GM12878 (cell line): ENCODE measurements at places on chromosomes 2 and 18.
A peak's percentile ranks its signal among the peaks of the same experiment; 100 is the strongest.

DNA sequence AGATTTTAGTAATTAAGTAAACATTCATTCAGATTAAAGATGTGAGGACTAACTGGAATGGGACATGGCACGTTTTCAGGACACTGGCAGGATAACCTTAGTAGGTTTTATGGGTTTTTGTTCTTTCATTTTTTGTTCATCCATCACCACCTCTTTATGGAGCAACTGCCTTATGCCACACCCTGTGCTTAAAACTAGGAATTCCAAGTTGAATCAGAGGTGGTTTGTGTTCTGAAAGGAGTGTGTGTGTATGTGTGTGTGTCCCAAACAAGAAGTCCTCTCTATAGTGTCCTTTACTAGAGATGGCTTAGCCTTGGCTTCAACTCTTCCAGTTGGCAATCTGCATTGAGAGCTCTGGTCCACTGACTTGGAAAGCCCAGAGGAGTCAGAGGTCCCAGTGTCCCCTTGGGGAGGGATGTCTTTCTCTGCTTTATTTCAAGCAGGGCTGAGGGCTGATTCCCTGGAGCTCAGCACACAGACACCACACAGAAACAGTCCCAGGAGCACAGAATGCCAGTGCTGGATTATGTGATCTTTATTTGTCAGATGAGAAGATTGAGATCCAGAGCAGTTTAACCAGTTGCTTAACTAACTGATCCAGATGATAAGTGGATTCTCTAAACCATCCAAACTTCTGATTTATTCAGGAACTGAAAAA, 25.2 kb downstream of the RHOB start:
- DNase-seq, result no peak

GRCh38 chr18:5298156-5298852, 2.8 kb upstream of the ZBTB14 start:
- no peak for DNase-seq

- no peak for DNase-seq
Measured at GRCh38 chr2:172427256-172427989, at the start of gene ITGA6. ITGA6 (plus strand) TSS chr2:172427586.

- peak; percentile 35 for DNase-seq
Measured at GRCh38 chr2:111071600-111072171, 49.0 kb upstream of the BCL2L11 start.

DNA sequence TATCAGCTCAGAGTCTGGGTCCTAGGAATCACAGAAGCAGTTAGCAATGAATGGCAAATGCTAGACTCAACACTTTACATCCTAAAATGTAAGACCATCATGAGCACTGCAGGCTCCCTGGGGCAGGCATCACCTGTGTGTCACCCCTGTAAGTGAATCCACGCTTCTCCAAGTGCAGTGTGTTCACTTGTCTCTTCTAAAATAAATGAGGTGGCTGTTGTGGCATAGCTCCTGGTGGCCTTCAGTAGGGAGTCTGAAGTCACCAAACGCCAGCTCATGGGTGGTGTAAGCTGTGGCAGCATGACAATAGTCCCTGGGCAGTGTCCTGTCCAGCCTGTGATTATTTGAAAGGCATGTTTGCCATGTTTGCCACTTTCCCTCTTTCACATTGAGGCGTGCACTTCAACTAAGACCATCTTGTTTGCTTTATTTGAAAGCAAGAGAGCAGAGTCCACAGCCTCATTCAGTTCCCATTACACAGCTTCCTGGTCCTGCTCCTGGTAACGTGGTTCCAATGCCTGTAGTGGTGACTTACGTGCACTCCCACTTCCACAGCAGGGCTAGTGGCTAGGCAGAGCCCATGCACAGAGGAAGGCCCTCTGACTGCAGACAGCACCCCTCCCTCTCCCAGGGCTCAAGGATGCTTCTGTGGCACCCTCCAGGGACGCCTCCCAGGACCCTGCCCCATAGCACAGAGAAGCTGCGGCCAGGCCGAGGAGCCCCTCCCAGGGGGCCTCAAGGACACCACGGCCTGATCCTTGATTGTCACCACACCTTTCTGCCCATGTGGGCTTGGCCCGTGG, 24.3 kb downstream of the COA5 start:
- DNase-seq, result no peak

GRCh38 chr2:2238726-2239269, 92.3 kb downstream of the MYT1L start:
- no peak for DNase-seq

- DNase-seq, result no peak
Measured at GRCh38 chr2:14245901-14246300, 386.6 kb upstream of the LRATD1 start.

- no peak for DNase-seq
Measured at GRCh38 chr2:217797661-217798069, 205.1 kb downstream of the TNS1 start.

GRCh38 chr2:86213699-86214502, 14.6 kb downstream of the MRPL35 start:
- no peak for DNase-seq

DNA sequence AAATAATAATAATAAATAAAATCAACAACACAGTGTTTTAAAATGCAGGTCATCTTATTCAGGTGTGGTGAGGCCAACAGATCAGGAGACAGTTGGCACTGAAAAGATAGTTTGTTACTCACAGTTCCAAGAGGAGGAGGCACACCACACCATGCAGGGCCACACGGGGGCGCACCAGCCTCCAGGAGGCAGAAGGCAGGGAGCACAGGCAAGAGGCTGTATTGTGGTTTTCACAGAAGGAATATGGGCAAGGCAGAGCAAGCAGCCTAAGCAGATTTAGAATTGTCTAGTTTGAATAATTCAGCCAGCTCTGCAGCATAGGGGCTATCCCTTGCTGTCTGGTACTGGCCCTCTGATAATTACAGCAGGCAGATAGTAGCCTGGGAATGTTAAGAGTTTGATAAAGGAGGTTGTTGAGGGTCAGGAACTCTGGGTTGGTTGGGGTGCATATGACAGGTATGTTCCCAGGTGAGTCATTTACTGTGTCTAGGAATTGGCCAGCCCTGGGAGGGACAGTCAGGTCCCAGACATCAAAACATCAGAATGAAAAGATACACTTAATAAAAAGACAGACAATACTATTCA, 31.3 kb downstream of the KIAA2012 start:
- DNase-seq, result peak; percentile 13

DNA sequence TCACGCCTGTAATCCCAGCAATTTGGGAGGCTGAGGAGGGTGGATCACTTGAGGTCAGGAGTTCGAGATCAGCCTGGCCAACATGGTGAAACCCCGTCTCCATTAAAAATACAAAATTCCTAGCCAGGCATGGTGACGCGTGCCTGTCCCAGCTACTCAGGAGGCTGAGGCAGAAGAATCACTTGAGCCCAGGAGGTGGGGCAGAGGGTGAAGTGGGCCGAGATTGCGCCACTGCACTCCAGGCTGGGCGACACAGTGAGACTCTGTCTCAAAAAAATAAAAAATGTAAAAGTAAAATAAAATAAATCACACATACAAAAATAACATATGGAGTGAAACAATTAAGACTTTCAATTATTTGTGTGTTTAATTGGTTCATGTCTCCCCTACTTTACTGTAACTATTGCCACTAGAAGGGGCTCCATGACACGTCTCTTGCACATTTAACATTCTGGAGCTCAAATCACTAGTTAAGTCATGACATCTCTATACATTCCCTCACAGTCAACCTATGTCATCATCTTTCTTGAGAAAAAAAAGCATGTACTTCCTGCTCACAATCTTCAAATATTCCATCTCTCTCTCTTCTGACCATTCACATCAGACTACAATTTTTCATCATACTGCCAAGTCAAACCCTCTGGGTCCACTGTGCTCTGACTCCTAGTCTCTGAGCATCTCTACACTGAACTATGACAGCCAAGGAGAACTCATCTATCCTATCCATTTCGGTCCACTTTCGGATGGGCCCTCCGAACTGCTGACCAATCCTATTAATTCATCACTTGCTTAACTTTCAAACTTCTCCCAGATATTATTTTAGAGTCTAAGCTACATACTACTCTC, 6.7 kb downstream of the GFPT1 start:
- no peak for DNase-seq

- DNase-seq, result no peak
Measured at GRCh38 chr18:59917422-59917821, 17.6 kb downstream of the PMAIP1 start.

GRCh38 chr2:29115797-29116781, 874 bp downstream of the CLIP4 start:
- DNase-seq, result peak; percentile 78

GRCh38 chr2:222309361-222309760, 10.6 kb upstream of the PAX3 start:
- no peak for DNase-seq

DNA sequence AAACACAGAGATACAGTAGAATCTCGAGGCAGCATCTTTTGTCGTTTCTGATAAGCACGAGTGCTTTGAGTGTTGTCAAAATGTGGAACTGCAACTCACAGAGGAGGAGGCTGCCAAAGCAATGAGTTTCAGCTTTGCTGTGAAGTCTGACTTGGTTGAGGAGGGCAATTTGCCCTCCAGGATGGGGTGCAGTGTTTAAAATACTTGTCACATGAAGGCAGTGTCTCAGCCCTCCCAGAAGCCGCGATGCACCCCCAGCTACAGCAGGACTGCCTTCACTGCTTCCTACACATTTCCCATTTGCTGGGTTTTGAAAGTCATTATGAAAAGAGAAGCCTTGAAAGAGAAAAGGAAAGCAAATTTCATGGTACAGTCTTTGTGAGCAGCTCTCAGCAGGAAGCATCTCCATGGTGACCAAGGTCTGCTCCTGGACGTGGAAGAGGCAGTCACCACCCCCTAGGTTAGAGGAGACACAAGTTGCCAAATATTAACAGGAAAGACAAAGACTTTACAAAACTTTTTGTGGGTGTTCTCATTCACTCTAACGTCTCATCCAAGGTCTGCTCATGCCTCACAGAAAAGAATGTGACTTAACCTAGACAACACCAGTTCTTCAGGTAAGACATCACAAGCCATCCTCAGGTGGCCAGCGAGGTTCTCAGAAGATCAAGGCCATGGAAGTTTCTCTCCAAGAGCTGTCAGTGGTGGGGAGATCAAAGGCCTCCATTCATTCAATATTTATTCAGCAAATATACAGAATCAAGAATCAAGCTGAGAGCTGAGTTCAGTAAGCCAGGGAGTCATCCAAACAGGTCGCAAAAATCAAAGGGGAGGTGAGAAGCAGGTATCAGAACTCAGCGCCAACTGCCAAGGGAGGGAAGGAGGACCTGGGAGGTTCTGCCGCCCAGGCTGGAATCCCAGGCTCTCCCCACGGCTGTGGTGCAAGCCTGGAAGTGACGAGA, 476.0 kb downstream of the EIPR1 start:
- peak; percentile 56 for DNase-seq

GRCh38 chr2:111918383-111918806, 20.0 kb downstream of the MERTK start:
- no peak for DNase-seq

GRCh38 chr2:240915526-240916341, 9.6 kb downstream of the CROCC2 start:
- DNase-seq, result no peak

DNA sequence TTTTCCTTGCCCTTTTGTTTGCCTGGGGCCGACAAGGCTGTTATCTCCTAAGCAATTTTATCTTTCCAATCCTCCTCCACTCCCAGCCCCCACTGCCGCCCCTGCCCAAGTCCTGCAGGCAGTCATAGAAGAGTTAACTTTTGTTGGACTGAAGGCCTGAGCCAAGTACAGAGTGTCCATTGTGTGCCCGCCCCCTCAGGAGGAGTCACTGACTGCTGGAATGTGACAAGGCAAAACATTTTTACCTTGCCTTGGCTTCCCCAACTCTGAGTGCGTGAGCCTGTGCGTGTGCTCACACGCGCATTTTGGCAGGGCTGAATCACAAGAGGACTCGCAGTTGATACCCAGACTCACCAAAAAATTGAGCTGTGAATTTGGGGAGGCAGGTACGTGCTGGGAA, 16.2 kb downstream of the SETBP1 start:
- no peak for DNase-seq

DNA sequence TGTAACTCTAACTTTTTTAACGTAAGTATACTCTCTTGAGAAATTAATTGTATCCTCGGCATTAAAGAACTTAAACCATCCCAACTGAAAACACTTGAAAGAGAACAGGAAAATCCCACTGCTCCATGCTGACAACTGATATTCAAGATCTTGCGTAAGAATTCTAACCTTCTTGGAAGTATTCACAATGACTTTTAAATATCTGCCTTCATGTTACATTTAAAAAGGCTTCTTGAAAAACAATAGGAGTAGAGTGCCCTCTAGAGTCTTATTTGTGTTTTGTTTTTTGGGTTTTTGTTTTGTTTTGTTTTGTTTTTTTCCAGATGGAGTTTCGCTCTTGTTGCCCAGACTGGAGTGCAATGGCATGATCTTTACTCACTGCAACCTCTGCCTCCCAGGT, 65.4 kb upstream of the DNAJC10 start:
- no peak for DNase-seq

- DNase-seq, result no peak
Measured at GRCh38 chr18:36354989-36355388, 57.5 kb downstream of the FHOD3 start.

DNA sequence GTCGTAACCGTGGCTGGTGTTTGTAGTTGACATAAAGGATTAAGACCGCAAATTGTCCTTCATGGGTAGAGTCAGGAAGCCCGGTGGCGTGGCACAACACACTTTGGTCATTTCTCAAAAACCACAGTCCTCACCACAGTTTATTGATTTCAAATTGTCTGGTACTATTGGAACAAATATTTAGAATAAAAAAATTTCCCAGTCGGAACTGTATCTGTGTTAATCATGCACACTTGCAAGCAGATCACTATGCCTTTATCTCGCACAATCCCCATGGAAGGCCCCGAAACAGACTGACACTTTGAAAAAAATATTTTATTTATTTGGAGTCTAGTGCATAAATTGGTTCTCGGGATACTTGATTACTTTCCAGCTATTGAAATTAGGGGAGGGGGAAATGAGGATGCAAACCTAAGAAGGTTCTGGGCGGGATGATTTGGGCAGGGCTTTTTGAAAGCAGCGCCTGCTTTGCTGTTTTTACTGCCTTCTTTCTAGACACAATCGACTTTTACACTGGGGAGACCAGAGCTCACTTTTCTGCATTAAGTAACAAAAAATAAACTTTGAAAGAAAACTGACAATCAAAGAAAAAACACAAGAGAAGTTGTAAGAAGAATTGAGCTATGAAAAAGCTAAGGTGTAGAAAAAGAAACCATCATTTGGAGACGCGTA, 15.4 kb upstream of the HOXD1 start:
- DNase-seq, result no peak

- DNase-seq, result no peak
Measured at GRCh38 chr2:145985517-145985916, 1465.6 kb upstream of the ZEB2 start.

DNA sequence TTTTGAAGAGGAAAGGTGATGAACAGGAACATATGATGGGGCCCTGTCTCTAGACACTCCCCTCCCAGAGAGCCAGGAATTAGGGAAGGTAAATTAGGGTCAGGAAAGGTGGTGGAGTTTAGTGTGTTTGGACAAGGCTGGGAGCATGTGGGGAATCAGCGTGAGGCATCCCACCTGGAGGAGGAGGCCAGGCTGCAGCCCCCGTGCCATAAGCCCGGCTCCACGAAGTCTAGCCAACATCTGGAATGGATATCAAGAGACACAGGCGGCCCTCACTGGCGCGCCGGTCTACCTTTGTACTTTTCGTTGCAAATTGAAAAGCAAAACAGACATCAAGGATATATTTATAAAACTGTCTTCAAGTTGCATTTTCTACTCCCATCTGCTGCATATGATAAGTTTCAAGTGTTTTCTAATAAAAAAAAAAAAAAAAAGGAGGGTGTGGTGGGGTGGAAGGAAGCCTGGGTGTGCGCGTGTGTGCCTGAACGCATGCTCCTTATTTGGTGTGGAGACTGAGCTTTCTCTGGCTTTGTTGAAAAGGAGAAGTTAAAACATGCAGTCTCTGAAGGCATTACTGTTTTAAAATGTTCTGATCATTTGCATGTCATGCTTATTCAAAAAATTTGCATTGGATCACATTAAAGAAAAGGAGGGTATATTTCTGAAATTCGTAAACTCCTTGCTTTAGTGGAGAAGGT, 546.7 kb upstream of the ID2 start:
- no peak for DNase-seq
